ENCODE measurements at places on chromosomes 6 and 20.
A peak's percentile ranks its signal among the peaks of the same experiment; 100 is the strongest.

DNA sequence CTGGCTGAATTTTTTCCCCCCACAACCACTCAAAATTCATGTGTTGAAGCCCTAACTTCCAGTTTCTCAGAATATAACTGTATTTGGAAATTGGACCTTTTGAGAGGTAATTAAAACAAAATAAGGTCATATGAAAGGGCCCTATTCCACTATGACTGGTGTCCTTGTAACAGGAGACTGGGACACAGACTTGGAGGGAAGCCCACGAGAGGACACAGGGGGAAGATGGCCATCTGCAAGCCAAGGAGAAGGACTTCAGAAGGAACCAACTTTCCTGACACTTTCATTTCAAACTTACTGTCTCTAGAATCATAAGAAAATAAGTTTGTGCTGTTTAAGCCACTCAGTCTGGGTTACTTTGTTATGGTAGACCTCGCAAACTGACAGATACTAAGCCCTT lies 134.6 kb downstream of the ATXN1 start:
- no peak for DNase-seq

GRCh38 chr6:157560691-157561413 lies 179.9 kb downstream of the ZDHHC14 start:
- DNase-seq = no peak

DNA sequence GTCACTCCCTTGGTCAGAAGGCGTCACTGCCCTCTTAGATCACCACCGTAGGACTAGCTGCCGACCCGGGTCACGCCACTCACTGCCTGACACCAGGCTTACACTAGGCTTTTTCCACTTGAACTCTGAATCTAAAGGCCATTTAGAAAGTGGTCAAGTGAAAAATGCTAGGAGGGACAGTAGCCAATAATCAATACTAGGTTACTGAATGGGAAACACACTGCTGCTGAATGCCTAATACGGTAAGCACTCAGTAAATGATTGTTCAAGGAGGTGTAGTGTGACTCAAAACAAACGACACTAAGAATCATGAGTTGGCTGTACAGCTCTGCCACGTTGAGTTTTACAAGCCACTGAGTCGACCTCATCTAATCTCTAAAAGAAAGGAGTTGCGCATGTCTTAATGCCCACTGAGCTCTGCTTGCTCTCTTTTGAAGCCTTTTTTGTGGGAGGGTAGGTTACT lies 760 bp upstream of the IBTK start:
- DNase-seq = peak; percentile 10

- no peak for DNase-seq
These were observed 1.8 kb downstream of the WRNIP1 start for GRCh38 chr6:2766767-2767656.

GRCh38 chr20:31620246-31620645 lies 15.2 kb downstream of the ID1 start:
- DNase-seq = no peak

GRCh38 chr6:28606424-28607391 lies 81.0 kb downstream of the GPX5 start:
- peak; percentile 82 for DNase-seq

DNA sequence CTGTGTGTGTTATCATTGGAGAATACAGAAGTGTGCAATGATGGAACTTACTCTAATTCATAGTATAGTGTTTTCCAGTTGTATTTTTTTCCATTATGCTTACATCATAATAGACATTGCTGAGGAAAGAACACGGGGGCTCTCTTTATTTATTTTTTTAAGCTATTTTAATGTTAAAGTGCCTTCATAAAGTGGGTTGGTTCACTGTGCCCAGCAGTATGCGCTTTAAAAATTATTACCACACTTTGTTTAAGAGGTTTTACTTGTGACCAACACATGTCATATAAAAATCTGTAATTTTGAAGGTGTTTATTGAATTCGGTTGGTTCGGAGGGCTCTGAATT lies 215.8 kb downstream of the TMEM242 start:
- no peak for DNase-seq

- DNase-seq = no peak
These were observed 50.2 kb downstream of the NCOA3 start for GRCh38 chr20:47551841-47552240.

DNA sequence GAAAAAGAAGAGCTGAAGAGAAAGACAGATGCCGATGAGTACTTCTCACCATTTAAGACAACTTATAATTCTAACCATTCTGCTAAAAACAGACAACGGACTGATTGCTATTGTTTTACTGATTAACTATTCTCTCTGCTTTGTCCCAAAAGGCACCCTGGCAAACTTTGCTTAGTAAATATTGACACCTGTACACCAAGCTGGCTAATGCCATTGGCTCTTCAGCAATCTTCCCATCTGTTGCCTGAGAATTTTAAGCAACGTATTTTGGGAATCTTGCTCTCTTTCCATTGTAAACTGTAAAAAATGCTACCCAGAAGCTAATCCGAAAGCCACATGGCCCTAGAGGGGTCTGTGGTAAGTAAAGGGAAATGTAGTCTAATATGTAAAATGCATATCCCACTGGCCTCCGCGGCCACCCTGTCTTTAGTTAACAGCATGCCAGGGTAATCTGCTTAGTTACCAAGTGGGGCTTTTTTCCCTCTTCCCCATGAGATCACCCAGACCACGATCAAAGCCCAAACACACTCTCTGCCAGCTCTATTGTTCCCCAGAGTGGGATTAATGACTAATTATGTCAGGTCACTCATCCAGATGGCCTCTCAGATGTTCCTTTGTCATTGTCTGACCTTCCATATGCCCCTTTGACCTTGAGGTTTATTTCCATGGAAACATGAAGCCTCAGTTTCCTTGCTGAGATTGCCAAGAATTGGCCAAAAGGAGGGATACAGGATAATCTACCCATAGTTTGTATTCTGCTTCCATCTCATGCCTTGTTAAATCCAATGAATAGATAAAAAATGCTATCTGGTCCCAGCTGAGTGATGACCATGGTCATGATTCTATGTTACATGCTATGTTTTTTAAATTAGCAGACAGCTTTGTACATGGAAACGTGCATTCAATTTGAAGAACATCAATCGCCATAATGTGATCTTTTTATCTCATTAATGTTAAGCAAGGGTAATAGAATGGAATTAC lies 216.4 kb upstream of the MCHR2 start:
- no peak for DNase-seq

GRCh38 chr6:20115246-20115980 lies 96.9 kb downstream of the MBOAT1 start:
- no peak for DNase-seq

GRCh38 chr20:50682947-50683530 lies 8.3 kb downstream of the RIPOR3 start:
- no peak for DNase-seq

DNA sequence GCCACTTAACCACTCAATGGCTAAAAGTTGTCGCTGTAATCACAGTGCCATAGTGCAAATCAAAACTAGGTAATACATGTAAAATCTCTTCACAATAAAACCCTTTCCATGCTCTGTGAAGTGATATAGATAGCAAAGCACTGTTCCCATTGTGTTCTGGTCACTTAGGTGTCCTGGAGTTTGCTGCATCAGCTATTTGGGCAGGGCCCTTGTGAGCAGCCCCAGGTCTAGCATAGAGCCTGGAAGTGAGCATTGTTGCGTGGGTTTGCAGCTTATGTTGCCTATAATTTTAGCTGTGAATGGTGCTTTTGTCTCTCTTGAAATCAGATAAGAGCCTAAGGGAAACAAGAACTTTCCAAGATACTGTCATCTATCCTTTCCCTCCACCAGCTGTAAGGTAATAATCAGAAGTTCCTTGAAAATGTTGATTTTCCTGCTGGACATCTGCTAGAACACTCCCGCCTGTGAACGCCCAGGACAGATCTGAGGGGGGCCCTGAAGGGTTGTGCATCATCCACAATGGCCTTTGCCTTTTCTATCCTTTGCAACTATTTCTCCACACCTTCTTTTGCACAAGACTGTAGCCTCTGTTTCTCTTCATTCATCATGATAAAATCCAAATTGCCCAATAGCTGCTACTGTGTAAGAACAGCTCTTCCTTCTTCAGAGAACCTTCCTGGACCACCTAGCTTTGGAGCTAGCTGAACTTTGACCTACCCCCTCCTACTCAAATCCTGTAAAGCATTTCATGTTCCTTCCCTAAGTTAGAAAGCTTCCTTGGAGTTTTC lies 57.0 kb downstream of the TNFAIP3 start:
- DNase-seq = no peak

DNA sequence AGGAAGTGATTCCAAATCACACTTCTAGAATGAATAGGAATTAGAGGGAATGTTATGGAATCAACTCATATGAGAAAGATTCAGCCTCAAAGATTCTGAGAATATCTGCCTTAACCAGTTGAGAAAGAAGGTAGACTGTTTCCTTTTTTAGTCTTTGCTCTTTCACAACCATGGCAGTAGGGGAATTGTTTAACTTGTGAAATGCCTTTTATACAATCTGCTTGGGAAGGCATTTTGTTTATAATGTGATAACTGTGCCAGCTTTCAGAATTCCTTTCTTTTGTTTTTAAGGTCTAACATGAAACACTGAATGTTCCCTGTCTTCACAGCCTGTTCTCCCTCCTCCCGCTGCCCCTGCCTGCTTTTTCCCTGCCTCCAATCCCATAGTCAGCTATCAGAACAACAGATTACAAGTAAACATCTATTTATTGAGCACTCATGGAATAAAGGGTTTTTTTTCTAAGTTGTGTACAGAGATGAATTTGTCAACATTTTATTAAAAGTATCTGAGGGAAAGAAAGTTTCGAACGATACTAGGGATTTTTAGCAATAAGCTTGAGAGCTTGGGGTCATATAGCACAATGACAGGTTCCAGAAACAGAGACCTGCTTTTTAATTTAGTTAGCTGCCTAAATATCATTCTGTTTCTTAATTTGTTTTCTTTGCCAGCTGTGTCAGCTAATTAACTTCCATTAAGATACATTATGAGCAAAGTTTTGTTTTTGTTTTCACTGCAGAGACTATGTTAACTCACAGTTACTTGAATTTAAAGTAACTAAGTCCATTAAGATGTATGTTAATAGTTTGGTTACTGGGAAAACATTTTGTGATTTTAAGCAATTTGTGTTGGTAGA lies 28.3 kb upstream of the FBXO30 start:
- no peak for DNase-seq

- DNase-seq = no peak
These were observed 249.1 kb downstream of the OGFRL1 start for GRCh38 chr6:71537717-71538116.

GRCh38 chr20:57658833-57659516 lies 38.7 kb upstream of the ZBP1 start:
- no peak for DNase-seq

- DNase-seq = no peak
These were observed 4.5 kb downstream of the CCDC170 start for GRCh38 chr6:151498327-151498726.

DNA sequence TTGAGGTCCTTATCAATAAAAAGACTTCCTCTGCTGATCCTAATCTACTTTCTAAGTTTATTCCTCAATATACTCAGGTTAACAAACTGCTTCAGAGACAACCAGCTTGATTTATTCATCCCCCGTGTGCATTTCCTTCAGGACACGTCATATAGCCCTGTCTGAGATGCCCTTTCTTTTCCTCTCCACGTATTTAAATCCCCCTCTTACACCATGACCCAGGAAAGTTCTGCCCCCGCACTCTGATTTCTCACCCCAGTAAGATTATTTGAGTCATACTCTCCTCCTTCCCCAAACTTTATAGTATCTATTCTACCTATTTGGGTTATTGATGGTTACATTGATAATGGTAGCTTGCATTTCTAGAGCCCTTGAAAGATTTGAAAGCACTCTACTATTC lies 9.8 kb upstream of the CGA start:
- DNase-seq = no peak

DNA sequence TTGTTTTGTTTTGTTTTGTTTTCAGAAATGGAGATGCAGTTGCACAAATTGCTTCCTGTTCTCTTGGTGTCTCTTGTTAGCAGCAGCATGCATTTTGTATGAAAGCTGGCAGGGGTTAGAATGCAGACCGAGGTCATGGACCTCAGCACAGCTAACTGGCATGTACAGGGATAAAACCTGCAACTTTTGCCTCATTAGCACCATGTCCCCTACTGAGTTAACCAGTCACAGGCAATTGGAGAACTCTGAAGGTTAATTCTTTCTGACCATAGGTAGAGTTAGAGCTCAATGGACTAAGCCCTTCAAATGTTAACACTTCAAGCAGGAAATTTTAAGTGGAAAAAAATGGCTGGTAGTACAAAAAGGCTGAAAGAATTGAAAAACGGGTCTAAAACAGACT lies 377.1 kb downstream of the ADGRB3 start:
- no peak for DNase-seq

DNA sequence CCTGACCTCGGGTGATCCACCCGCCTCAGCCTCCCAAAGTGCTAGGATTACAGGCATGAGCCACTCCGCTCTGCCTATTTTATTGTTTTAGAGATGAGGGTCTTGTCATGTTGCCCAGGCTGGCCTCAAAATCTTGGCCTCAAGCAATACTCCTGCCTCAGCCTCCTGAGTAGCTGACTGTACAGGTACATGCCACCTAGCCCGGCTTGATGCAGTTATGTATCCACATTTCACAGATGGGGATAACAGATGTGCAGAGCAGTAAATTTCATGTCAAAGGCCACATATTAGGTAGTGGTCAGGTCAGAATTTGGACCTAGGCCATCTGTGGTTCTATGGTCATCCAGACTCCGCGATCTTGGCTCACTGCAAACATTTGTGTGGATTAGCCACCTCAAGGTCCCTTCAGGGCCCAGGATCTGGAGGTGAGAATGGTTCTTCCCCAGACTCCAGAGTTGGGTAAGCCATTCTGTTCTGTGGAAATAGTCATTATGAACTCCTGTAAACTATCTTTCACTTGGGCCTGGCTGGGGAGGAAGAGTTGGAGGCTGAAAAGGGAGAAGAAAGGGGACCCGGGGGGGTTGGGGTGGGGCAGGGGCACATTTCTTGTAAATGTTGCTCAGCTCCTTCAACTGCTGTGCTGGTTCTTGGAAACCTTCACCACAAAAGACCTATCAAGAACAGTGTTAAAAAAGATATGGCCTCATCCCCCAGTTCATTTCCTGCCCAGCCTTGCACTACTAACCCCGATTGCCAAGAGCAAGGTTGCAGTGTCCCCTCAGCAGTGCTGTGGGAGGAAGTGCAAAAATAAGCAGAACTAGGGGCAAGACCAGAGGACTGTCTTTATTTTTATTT lies 13.0 kb downstream of the PIM1 start:
- no peak for DNase-seq

GRCh38 chr6:150492941-150493340 lies 106.7 kb upstream of the PLEKHG1 start:
- no peak for DNase-seq

GRCh38 chr6:148491638-148492251 lies 149.1 kb downstream of the SASH1 start:
- no peak for DNase-seq

DNA sequence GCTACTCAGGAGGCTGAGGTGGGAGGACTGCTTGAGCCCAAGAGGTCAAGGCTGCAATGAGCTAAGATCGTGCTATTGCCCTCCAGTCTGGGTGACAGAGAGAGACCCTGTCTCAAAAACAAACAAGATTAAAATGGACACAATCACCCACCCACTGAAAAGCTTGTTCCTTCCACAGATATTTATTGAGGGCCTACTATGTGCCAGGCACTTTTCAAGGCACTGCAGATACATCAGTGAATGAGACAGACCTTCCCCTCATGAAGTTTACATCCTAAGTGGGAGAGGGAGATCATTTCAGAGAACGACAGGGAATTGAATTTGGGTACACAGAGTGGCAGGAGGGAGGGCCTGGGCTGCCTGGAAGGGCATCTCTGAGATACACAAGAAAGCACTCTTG lies 14.4 kb downstream of the RSPO4 start:
- DNase-seq = no peak

- no peak for DNase-seq
These were observed 170.0 kb downstream of the HACE1 start for GRCh38 chr6:104689551-104690205.

- no peak for DNase-seq
These were observed 2.9 kb upstream of the RAB22A start for GRCh38 chr20:58306421-58307261.
